Stimulated activated CD8-positive, alpha-beta memory T cell treated with anti-CD3 and anti-CD28 coated beads, Interleukin-7, amount 100 ng/mL, for 48 hours (primary cell): ENCODE measurements at places on chromosomes 6 and 20.

- no peak for DNase-seq
Measured at GRCh38 chr6:156425359-156426020, 351.7 kb upstream of the ARID1B start.

DNA sequence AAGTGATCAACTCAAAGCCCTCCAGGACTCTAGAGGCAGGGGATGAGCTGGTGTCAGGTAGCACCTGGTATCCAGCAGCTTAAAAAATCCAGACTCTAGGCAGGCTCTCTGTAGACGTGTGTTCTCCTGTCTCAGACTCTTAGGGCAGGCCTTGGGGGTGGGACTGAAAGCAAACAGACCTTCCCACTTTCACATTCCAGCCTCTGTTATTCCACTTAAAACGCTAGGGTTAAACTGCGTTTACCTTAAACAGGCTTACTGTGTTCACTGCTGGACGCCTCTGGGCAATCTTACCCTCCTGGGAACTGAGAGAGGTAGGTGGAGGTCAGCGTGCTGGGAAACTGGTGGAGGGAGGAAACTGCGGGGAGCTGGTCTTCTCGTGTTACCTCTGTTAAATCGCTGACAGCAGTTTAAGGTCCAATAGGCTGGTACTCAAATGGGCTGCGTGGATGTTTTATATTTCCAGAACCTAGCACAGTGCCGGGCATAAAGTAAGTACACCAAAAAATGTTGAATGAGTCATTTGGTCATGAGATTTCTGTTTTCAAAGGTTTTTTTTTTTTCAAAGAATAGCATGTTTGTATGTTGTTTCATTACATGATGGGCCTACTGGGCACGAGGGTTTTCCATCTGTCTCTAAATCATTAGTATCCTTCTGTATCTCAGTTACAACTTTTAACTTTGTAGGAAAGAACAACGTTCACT lies at the start of gene GCNT2:
GCNT2 (plus strand) TSS at position 248 of the 705 bp plus-strand sequence. CDS start 7,561 bp downstream, outside the sequence.
- DNase-seq: no peak

DNA sequence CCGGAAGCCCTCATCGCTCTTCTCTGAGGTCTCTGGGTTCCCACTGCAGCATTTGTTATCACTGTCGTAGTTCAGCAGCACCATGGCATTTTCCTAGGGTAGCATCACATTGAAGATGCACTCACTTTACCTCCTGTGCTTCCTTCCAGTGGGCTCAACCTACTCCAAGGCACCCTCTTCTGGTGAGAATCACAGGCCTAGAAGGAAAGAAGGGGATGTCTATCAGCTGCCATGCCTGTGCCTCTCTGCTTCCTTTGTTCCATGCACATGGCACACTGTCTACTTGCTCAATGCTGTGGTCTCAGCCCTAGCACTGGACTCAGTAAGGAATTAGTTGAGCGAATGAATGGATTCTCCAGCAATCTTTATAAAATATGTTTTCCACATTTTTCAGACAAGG lies 22.6 kb downstream of the CST4 start:
- no peak for DNase-seq

GRCh38 chr6:41288030-41288753 lies 1.7 kb upstream of the TREM1 start:
- no peak for DNase-seq

DNA sequence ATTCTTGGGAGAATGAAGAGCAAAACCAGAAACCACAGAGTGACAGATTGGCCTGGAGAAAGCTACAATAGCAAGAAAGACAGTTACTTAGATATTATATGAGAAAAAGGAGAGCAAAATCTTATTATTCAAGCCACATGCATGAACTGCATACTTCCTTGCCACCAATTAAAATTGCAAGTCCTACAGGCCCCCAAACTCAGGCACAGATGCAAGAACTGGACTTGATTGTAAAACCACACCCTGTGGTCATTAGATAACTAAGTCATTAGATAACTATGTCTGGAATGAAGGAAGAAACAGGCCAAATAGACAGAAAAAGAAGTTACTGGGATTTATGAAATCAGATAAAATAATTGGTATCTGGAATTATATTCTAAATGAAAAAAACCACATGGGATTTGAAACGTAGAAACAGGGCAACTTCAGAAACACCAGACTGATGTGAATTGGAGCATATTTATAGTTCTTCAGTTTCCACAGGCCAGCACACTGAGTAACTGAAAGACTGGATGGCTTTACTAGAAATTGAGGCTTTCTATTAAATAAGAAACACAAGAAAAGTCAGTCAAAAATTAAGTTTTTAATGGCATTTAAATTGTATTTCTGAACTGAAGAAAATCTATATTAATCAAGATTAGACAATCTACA lies 49.4 kb upstream of the CARMIL1 start:
- DNase-seq: no peak
